ENCODE measurements at places on chromosomes 3 and 15.

DNA sequence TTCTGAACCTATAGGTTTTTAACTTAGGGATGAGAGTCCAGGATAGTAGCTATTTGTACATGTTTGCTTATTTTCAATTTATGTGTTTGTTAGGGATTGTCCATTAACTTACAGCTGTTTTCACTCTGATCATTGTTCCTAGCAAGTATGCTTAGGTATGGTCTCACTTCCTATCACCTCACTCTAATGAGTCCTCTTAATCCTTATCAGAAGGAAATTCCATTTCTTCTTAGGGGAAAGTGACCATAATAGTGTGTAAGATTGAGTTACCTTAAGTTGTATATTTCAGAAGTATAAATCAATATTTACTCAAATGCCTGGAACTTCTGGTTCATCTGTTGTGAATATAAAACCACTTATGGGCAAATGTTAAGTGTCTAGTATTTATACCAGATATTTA, 53.0 kb downstream of the PIAS1 start:
- no peak for DNase-seq

DNA sequence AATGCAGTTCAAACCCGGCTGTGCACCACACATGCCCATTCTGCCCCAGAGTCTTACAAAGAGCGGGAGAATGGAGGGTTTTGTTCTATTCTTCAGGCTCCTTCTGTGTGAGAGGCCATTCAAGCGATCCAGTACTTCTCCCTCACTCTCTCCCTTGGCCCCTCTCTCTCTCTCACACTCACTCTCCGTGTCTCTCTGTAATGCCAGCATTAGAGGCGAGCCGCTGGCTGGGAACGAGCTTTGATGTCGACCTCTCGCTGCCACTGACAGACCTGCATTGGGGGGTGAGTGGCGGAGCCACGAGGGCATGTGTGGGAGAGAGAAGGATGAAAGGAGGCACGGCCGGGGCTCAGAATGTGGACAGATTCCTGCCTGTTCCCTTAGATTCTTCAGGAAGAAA, 231.7 kb upstream of the ARRDC4 start:
- DNase-seq, result no peak

- DNase-seq, result no peak
Observed at GRCh38 chr3:13505147-13506130, 25.3 kb downstream of the HDAC11 start.

DNA sequence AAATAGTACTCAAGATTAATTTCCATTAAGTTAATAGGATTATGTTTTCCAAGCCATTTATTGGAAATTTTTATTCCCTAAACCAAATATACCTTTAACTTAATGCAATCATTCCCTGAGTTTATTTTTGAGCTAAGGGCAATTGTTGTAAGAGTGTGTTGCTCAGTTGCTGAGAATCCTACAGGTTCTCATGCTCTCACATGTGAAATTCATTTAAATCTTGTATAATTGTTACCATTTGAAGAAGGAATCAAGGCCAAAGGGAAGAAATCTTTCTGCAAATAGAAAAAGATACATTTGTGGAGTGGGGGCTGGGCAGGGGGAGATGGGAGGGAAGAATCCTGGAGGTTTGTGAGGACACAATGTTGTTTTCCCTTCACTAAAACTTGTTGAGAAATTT, 202.7 kb upstream of the STRIT1 start:
- no peak for DNase-seq

- no peak for DNase-seq
Observed at GRCh38 chr15:60781211-60781713, 302.3 kb upstream of the ICE2 start.

- no peak for DNase-seq
Observed at GRCh38 chr15:89024418-89024817, 63.8 kb upstream of the ABHD2 start.

GRCh38 chr3:73542136-73542535, 82.6 kb downstream of the PDZRN3 start:
- DNase-seq, result no peak

DNA sequence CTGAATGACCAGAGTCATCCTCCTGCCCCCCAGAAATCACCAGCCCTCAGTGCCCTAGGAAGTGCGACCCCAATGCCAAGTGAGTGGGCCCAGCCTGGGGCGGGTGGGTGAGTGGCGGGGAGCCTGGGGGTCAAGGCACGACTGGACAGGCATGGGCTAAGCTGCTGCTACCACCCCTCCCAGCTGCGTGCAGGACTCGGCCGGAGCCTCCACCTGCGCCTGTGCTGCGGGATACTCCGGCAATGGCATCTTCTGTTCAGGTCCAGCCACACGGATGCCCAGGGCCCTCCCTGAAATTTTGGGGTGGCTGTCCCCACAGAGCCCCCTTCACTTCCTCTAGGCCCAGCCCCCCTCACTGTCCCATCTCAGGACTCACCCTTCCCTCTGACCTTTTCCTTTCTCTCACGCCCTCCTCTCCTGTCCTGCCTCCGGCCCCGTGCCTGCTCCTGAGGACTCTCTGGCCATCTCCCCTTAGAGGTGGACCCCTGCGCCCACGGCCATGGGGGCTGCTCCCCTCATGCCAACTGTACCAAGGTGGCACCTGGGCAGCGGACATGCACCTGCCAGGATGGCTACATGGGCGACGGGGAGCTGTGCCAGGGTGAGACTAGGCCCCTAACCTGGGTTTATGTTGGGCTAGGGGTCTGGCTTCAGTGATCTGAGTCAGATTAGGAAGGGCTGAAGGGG, 17.0 kb downstream of the NT5DC2 start:
- DNase-seq, result no peak

GRCh38 chr3:159923336-159923735, 65.3 kb upstream of the IL12A start:
- no peak for DNase-seq

DNA sequence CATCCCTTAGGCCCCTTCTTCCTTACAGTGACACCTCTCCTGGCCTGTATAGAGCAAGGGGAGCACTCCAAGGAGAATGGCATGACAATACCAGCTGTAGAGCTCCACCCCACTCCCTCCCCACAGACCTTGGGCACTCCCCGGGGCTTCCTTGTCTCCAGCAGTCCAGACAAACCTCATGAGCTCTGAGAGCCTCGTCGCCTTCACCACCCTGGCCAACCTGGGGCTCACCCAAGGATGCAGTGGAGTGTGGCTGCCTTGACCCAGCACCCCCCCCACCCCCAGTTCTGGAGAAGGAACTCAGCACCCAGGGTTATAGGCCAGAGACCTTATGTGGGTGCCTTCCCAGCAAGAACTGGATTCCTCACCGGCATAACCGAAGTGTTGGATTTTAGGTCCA, 7.4 kb upstream of the SLCO2A1 start:
- no peak for DNase-seq

DNA sequence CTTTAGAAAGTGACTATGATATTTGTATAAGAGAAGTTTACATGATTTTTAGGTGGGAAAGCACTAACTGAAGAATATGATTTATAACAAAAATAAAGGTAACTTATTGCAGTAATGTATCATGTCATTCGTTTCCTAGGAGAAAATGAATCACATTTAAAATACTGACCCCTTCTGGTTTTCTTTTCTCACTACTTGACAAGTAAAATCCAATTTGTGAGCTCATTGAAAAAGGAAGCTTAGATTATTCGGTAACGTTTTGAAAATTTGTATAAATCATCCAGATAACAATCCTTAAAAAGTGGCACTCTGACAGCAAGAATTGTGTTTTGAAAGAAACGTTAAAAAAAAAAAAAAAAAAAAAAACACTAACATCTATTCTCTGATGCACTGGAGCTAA, 39.0 kb downstream of the NSUN3 start:
- DNase-seq, result no peak

DNA sequence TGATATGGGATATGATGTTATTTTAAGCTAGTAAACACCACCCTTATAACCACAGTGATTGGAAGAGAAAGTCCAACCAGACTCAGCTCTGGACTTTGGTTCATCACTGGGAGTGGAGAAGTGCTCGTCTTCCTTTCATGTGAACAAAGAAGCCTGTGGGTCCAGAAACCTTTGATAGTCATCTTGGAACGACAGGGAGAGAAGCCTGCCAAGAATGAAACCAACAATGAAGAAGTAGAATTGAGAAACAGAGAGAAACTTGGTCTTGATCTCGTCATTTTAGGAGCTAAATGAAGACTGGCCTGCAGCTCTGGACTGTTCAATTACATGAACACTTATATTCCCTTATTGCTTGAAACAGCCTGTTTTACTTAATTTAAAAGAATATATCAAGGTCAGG, 13.1 kb upstream of the SLC35G2 start:
- no peak for DNase-seq

DNA sequence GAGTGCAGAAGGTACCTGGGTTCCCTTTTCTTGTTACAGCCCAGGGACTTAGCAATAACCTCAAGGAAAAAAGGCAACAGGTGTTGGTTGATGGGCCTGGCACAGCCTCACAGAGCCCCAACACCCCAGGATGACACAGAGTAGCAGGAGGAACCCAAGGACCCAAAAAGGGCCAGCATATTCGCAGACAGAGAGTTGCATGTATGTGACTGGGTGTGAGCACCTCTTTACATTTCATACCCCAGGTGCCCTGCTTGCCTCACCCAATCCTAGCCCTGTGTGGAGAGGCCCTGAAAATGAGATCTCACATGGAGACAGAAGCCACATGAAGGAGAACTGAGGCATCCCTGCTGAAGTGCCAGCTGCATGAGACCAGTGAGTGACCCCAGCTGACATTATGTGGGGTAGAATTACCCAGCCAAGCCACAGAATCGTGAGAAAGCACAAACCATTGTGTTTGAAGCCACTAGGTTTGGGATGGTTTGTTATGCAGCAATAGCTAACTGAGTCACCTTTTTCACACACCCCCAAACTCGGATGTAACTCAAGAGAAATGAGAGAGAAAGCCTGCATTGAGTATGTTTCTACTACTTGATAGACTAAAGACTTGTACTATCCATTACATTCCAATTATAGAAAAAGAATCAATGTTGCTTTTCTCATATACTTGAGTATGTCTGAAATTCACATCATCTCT, 26.2 kb upstream of the HHATL start:
- DNase-seq, result no peak

- DNase-seq, result no peak
Observed at GRCh38 chr3:121883507-121883906, 10.7 kb upstream of the SLC15A2 start.

DNA sequence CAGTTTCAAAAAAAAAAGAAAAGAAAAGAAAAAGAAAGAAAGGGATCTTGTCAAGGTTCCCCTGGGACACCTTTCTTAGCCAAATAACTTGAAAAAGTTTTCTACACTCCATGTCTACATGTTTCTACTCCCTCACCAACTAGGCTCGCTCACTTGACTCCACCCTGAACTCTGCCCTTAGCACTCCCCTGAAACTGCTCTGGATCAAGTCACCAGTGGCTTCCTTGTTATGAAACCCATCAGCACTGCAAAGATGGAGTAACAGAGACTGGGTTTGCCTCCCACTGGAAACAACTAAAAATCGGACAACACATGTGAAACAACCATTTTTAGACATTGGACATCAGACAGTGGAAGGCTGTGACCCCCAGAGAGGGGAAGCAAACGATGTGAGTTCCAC, 36.8 kb downstream of the TMEM40 start:
- DNase-seq, result no peak

DNA sequence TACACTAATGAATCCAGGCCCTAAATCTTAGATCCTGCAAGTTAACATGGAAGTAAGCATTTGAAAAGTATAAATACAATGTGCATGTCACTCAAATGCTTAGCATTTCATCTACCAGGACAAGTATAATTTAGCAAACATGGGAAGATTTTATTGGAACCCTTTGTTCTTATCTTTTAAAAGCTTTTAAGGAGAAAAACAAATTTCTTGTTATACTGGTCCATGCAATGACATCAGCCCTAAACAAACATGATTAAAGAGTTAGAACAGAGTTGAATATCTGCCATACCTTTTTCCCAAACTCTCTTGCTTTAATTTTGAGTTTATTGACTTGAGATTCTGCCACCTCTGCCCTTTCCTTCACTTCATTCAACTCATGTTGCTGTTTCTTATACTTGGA, 87.0 kb downstream of the HHLA2 start:
- DNase-seq, result no peak

DNA sequence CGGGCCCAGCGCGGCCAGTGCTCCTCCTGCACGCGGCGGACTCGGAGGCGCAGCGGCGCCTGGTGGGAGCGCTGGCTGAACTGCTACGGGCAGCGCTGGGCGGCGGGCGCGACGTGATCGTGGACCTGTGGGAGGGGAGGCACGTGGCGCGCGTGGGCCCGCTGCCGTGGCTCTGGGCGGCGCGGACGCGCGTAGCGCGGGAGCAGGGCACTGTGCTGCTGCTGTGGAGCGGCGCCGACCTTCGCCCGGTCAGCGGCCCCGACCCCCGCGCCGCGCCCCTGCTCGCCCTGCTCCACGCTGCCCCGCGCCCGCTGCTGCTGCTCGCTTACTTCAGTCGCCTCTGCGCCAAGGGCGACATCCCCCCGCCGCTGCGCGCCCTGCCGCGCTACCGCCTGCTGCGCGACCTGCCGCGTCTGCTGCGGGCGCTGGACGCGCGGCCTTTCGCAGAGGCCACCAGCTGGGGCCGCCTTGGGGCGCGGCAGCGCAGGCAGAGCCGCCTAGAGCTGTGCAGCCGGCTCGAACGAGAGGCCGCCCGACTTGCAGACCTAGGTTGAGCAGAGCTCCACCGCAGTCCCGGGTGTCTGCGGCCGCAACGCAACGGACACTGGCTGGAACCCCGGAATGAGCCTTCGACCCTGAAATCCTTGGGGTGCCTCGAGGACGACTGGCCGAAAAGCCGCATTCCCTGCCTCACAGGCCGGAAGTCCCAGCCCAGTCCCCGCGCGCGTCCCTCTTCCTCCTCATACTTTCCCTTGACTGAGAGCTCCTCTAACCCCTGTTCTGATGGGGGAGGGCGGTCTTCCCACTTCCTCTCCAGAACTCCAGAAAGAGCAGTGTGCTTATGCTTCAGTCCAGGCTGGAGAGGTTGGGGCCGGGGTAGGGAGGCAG, 1.4 kb upstream of the IL17RC start:
- DNase-seq, result no peak

- DNase-seq, result no peak
Observed at GRCh38 chr3:39220407-39221140, 28.2 kb upstream of the XIRP1 start.

DNA sequence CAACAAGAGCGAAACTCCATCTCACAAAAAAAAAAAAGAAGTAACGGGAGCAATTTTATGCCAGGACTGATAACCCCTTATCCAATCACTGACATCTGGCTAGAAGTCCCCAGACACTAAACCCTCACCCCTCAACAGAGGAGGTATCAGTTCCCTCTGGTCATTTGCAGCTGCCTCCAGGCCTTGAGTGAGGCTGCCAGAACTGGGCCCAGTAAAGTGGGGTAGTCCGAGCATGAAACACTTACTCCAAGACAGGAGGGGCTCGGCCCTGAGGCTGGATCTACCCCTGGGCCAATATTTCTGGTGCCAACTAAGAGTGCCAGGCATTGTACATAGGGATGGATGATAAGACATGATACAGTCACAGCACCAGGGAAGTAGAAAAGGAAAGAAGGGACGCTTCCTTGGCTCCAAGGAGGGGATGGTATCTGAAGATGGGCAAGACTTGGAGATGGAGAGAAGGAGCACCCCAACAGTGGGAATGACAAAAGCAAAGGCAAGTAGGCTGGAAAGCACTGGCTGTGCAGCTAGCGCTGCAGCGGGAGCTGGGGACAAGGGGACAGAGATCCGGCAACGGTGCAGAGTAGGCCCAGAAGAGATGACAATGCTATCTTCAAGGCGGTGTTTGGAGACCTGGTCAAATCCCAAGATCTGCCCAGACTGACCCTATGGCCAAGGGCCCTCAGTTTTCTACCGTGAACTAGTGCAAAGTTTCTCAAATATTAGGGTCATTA, 2.2 kb downstream of the XXYLT1 start:
- DNase-seq, result no peak

- no peak for DNase-seq
Observed at GRCh38 chr3:190252080-190252479, 70.2 kb downstream of the CLDN1 start.

GRCh38 chr15:41530363-41530956, 13.6 kb downstream of the RPAP1 start:
- DNase-seq, result no peak

Data from left renal pelvis (tissue), 4 donors.